ENCODE measurements at places on chromosomes 2 and 18. TPM values are rescaled to one million over a fixed set of nuclear protein-coding genes. Genes with fewer than 3 reads are reported as not detected.

FECH gene
- 26.7 TPM for total RNA-seq

HOXD11 gene
- not detected for total RNA-seq

TNFAIP6 gene
- total RNA-seq, result not detected

GRCh38 chr18:44062345-44062744 lies 618.3 kb upstream of the SETBP1 start:
- no peaks in the 10 kb centered on the region for H3K4me1 ChIP-seq
- H3K36me3 ChIP-seq, result no peaks in the 10 kb centered on the region
- peaks cover 3% of the 10 kb centered on the region for H3K27me3 ChIP-seq
- H3K4me3 ChIP-seq, result no peak overlapping the region
- DNase-seq, result no peak
- H3K27ac ChIP-seq, result no peak overlapping the region

- no peak for DNase-seq
- no peak overlapping the region for H3K4me3 ChIP-seq
- no peaks in the 10 kb centered on the region for H3K27me3 ChIP-seq
- no peak overlapping the region for H3K27ac ChIP-seq
These were observed 83.4 kb downstream of the SLC25A12 start for GRCh38 chr2:171810422-171811244.

DNA sequence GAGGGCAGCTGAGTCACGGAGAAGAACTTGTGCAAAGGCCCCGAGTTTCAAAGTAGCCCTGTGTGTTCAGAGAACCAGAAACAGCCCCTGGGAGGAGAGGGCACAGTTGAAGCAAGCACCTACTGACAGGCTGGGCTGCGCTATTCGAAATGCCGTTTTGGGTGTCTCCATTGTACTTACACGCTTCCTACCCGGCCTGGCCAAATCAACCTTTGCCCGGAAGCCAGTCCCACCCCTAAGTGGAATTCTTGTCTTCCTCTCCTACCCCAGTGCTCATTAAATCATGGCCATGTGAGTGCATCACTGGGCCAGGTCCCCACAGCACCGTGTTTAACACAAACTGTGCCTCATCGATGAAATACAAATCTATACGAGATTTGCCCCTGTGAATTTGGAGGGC lies 6.0 kb downstream of the DIPK1C start:
- H3K4me3 ChIP-seq, result no peak overlapping the region
- no peak for DNase-seq
- peaks cover 41% of the 10 kb centered on the region for H3K27me3 ChIP-seq
- peaks cover 4% of the 10 kb centered on the region for H3K4me1 ChIP-seq

DNA sequence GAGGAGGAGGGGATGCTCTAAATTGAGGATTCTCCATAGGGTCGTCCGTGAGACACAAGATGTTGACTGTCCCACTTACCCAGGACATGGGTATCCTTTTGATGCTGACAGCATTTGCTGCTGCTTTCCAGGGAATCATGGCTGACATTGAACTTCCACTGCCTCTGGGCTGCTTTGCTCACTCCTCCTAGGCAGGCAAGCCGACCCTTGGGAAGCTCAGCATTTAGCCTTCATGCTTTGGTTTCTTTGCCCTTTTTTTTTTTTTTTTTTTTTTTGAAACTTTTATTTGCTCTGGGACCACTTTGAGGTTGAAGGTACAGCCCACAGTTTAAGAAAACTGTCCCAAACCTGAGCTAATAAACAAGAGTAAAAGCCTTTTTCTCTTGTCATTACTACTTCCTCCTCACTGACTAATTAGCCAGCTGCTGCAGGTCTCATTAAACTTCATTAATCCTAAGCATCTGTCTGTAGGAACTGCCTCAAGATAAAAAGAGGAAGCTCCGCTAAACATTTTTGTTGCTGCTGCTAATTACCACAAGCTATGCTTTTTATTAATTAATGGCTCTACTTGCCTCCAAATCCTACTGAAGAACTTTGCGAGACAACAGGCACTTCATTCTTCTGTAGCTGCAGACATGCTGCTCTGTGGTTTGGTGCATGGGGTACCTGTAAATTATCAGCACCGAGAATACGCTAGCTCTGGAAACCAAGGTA lies 125.4 kb downstream of the SPTBN1 start:
- H3K36me3 ChIP-seq, result peaks cover 41% of the 10 kb centered on the region
- no peaks in the 10 kb centered on the region for H3K27me3 ChIP-seq
- no peak for DNase-seq
- H3K4me3 ChIP-seq, result peak overlapping the region; percentile 57
- H3K27ac ChIP-seq, result peak overlapping the region; percentile 76
- peaks cover 95% of the 10 kb centered on the region for H3K4me1 ChIP-seq

DNA sequence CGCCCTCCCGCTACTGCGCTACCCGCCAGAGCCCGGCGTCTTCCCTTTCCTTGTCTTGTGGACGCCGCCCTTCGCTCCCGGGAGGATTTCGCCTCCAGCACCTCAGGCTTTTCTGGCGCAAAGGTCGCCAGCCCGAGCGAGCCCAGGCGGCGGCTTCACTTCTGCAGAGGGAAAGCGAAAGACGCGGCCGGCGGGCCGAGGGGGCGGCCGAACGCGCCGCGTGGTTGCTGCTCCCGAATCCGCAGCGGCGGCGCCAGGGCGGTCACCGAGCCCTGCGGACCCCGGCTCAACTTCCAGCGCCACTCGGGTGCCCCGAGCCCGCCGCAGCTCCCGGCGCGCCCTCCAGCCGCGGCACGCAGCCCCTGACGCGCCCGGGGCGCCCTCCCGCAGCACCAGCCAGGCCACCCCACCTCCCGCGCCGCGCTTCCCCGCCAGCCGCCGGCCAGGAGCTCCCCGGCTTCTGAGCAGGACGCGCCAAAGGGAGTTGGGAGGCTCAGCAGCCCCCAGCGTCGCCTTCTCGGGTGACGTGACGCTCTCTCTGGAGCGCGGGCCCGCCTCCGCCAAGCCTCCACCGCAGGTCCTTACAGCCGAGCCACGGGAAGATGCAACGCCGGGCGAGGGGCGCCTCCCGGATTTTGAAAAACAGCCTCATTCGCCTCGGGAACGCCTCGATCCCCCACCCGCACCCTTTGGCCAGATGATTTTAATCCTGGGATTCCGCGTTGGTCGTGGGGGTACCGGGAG lies 84.9 kb upstream of the EPB41L3 start:
- H3K27ac ChIP-seq, result no peak overlapping the region
- no peak for DNase-seq
- no peaks in the 10 kb centered on the region for H3K36me3 ChIP-seq
- H3K27me3 ChIP-seq, result peaks cover 31% of the 10 kb centered on the region
- H3K4me1 ChIP-seq, result peaks cover 6% of the 10 kb centered on the region

DNA sequence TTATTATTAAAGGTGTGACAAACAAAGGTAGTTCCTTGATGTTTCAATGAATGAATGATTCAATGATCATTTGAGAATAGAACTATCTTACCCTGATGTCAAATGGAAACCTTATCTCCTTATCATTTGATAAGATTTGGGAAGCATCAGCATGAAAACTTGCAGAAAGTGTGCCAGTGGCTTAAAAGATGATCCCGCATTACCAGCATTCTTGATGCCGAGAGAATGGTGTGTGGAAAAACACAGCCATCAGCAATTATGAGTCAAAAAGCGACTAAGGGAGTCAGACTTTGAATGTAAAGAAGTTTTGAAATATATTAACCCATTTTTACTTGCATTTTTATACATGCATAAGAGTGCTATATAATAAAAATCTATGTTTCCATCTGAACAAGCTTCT lies 93.7 kb downstream of the MAIP1 start:
- no peak overlapping the region for H3K4me3 ChIP-seq
- H3K27me3 ChIP-seq, result peaks cover 22% of the 10 kb centered on the region
- H3K4me1 ChIP-seq, result no peaks in the 10 kb centered on the region
- no peaks in the 10 kb centered on the region for H3K36me3 ChIP-seq

DNA sequence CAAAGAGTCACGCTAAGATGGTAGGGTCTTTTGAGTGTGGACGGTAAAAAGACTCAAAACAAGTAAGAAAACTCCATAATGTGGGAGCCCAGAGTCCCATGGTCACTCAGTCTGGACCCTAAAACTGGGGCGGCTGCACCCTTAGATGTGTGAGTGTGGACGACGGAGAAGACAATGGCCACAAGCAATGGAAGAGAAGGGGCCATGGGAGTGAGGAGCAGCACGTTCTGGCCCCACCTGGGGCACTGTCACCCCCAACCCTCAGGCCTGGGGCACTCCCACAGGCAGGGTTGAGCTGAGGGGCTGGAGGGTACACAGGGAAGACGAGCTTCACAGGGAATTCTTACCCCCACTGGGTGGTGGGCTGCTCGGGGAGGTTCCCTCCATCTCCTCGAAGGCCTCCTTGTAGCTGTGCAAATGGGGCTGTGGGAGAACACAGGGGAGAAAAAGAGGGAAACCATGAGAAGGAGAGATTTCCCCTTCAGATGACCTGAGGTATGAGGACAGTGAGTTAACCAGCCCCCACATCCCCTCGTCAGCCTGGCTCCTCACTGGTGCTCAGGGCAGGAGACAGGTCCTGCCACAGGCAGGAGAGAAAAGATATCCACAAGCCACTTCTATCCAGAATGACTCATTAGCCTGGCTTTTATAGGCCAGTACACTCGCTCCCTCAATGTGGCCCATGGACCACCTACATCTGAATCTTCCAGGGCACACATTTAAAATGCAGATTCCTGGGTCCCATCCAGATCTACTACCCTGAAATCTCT lies 167.9 kb downstream of the TNS1 start:
- H3K4me3 ChIP-seq, result no peak overlapping the region
- no peak overlapping the region for H3K27ac ChIP-seq
- no peaks in the 10 kb centered on the region for H3K4me1 ChIP-seq
- no peaks in the 10 kb centered on the region for H3K36me3 ChIP-seq
- DNase-seq, result no peak

DNA sequence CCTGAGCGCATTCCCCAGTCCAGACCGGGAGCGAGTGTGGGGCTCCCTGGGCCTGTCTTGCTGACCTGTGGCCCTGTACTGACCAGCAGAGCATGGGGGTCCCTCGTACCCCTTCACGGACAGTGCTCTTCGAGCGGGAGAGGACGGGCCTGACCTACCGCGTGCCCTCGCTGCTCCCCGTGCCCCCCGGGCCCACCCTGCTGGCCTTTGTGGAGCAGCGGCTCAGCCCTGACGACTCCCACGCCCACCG lies 5.3 kb downstream of the NEU4 start:
- H3K27me3 ChIP-seq, result no peaks in the 10 kb centered on the region
- H3K27ac ChIP-seq, result no peak overlapping the region
- no peaks in the 10 kb centered on the region for H3K36me3 ChIP-seq
- H3K4me3 ChIP-seq, result no peak overlapping the region
- peaks cover 13% of the 10 kb centered on the region for H3K4me1 ChIP-seq

DNA sequence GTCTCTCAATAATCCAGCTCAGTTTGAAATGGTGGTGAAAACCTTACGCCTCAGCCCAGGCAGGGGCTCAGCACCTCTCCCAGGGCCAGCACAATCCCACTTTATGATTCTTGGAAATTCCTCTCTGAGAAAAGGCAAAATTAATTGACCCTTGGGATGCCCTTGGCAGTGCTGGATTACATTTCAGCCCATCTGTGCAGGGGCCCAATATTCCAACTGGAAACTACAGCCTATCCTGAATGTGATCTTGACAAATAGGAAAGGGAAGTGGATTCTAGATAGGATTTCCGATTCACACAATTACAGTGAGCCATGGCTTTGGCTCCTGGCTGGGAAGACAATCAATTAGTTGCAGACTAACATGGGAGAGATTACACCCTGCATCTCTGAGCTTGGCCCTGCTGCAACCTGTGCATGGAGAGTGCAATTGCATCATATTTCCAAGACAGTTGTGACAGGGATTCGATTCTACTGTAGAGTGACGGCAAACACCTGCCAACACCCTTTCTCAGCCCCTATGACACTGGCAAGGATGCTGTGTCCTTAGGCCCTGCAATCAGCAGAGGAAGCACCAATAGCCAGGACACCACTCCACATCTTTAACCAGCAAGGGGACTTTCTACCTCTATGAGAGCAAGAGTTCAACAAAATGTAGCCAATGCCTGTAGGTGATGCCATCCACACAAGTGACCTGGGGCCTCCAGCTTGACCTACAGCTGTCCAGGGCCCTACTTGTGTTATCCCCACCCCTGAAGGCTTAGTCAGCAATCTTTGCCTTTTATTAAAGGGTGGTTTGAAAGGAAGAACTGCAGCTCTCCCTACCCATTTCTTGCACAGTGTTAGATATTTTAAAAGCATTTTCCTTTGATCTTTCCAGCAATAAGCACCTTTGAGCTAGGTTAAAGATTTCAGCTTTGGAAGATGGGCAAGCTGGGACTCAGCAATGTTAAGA lies 187.2 kb upstream of the HS6ST1 start:
- H3K27me3 ChIP-seq, result peaks cover 5% of the 10 kb centered on the region
- no peak for DNase-seq
- H3K4me1 ChIP-seq, result no peaks in the 10 kb centered on the region
- no peak overlapping the region for H3K27ac ChIP-seq

GRCh38 chr18:54888378-54888777 lies 60.1 kb downstream of the RAB27B start:
- H3K27me3 ChIP-seq, result no peaks in the 10 kb centered on the region
- no peaks in the 10 kb centered on the region for H3K4me1 ChIP-seq
- DNase-seq, result no peak
- H3K4me3 ChIP-seq, result no peak overlapping the region

DNA sequence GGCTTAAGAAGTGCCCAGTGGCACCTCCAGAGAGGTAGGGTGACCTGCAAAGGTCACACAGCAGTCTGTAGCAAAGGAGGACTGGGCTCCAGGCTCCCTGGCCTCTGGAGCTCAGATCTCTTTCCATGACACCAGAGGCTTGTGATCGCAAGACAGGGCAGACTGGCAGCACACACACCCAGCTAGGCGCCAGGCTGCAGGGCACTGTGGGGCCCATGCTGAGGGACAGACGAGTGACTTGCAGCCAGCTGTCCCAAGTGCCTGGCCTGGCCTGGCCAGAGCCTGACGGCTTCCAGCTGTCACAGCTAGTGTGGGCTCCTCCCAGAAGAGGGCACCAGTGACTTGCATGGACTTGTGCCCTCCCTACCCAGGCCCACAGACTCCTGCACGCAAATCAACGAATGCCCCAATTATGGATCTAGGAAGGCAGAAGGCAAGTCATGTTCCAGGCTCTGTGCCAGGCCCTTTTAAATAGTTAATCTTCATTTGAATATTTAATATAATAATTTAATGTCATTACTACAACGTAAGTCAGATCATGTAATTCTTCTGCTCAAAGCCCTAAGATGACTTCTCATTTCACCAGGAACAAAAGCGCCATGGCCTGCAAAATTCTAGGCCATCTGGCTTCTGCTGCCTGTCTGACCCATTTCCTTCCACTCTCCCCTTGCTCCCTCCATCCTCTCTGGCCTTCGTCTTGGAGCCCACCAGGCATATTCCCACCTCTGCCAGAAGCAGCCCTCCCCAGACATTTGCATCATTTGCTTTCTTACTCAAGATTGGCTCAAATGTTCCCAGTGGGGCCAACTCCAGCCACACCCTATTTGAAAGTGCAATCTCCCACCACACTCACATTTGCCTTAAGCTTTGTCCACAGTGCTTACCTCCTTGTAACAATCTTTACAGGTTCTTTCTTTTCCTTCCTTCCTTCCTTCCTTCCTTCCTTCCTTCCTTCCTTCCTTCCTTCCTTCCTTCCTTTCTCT lies 3.7 kb upstream of the SPEG start:
- peaks cover 20% of the 10 kb centered on the region for H3K27me3 ChIP-seq
- H3K27ac ChIP-seq, result no peak overlapping the region
- H3K36me3 ChIP-seq, result no peaks in the 10 kb centered on the region
- DNase-seq, result no peak

DNA sequence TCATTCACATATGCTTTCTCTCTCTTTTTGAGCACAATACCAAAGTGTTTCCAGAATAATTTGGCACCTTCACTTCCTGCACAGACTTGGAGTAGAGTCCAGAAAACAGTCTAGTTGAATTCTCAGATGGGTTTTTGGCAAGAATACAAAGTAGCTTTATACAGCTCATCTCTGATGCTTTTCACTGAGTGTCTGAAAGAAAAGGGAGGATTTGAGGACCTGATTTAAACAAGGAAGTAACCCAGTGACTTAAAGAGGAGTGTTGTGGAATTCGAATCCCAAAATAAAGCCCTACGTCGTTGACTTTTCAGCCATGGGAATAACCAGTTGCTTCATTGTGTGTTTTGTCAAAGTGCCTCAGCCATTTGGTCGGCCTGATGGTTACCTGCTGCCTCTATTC lies 31.8 kb downstream of the METAP1D start:
- no peaks in the 10 kb centered on the region for H3K36me3 ChIP-seq
- H3K27me3 ChIP-seq, result no peaks in the 10 kb centered on the region
- no peak for DNase-seq
